Stimulated activated CD4-positive, alpha-beta T cell treated with anti-CD3 and anti-CD28 coated beads, Interleukin-15, amount 100 ng/mL, for 24 hours (primary cell): ENCODE measurements at places on chromosomes 5 and 9.
A peak's percentile ranks its signal among the peaks of the same experiment; 100 is the strongest.

DNA sequence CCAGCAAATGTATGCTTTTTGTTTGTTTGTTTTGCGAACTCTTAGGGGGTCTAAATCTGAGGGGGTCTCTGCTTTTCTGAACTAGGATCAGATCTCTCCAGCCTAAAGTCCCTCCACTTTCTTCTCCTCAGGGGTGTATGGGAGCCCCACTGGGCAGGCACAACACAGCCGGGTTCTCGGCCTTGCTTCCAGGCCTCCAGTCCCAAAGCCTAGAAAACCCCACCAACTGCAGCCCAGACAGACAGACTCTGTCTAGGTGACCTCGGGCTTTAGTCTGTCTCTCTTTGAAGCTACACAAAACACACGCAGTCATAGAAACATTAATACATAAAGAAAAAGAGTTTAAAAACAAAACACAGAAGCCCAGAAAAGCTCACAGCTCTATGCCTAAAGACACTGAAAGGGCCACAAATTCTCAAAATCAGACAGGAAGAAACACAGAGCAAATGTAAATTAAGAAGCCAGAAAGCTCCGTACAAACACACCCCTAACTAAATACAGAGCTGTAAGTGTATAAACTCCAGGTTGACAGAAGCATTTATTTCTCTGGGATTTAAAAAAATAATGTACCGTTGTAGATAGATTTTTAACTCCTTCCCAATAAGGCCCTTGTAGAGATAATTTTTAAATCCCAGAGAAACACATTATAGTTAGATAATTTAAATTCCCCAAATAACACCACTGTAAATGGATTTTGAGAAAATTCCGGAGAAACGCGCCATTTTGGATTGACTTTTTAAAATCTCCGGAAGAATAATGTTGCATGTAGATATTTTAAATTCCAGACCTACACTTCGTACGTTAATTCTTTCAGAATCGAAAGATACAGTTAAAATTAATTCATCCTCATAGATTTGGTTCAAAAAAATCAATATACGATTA, 2.0 kb downstream of the PITX1 start:
- no peak for DNase-seq

- DNase-seq, result no peak
Measured at GRCh38 chr9:6927838-6928237, 170.1 kb downstream of the KDM4C start.

DNA sequence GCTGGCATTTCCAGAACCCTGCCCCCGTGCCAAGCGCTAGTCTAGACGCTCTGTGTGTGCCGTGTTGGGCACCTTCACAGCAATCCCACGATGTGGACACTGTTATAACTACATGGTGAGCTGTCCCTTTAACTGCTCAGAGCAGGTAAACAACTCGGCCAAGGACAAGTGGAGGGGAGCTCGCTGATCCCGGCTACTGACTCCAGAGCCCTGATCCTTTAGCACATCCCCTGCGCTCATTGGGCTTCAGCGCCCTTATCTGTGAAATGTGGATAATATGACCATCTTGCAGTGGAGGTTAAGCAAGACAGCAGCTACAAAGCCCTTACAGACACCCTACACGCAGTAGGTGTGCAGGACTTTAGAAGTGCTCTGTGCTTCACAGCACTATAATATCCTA, 16.5 kb downstream of the ORM2 start:
- DNase-seq, result no peak

DNA sequence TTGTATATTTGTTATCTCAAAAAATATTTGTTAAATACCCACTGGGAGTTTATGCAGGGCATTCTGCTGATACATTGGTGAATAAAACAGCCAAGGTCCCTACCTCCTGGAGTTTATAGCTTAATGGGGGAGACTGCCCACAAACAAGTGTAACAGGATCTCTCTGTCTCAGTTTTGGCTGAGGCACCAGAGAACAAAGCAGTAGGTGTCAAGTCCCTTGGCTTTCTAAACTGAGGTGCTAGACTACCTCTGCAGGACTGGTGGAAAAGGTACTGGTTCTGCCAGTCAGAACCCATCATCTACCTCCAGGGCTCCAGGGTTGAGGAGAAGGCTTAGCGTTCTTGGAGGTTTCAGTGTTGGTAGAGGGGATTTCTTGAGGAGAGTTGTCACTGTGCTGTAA, 188.4 kb upstream of the ELL2 start:
- no peak for DNase-seq

DNA sequence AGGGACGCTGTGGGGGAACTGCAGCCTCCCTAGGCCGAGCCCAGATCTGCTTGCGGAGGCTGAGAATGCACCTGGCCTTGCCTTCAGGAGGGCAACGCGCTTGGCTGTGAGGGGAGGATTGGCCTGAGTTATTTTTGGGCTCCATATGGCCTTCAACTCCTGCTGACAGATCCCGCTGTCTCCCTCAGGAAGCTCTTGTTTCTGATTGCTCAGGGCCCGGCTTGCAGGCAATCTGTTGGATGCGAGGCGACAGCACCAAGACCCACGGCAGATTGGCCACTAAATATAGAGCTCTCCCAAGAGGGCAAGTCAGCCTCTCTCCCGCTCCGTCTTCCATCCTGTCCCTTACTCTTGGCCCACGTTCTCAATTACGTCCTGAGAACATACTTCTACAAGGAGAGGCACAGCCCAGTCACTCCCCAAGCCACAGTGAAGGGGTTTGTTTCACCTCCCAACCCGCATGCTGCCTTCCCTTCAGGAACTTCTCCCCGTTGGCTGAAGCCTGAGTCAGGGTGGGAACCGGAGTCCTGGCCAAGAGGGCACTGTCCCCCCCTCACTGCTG, 53.6 kb downstream of the RASGEF1C start:
- DNase-seq, result no peak

DNA sequence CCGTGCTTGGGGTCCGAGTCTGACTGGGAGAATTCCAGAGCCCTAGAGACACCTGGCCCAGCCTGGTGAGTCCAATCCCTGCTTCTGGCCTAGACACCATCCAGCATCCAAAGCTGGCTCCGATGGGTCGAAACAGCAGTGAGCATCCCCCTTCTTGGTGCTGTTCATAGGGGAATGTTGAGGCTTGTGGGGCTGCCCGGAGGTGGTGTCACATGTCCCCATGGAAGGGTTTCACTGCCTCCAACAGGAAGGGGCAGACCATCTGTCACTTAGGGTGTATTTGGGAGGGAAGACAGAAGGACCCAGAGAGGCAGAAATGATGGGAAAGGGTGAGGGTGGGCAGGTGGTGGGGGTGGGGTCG, 13.9 kb downstream of the C9orf50 start:
- DNase-seq, result no peak

DNA sequence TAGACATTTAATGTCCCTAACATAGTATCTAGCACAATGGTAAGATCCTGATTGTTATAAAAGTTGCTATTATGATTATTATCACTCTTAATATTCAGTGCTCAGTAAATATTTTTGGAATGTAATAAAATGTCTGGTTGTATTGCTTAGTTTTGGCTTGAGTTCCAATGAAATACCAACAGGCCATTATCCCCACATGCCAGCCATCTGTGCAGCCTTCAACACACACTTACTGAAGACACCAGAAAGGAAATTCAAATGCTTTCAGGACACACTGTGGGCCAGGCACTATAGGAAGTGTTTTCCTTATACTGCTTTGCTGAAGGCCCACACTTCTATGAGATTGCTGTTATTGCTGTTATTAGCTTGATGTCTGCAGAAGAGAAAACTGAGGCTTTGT, 157.5 kb downstream of the TRIM32 start:
- no peak for DNase-seq

DNA sequence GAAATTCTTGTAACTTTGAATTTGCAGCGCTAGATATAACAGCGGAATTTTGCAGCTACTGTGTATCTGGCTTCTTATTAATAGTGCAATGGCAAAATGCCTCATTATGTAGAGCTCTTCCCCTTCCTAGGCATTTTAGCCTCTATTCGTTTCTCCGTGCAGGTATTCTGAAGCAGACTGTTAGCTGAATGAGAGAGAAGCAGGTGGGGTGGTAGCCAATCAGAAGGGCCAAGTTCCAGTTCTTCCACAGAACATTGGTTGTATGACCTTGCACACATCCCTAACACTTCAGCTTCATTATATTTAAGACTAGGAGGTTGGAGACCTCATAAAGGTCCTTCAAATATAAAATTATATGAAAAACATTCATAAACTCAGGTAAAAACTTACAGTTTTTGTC, 1.2 kb upstream of the VPS13A start:
- no peak for DNase-seq

GRCh38 chr5:116404792-116405191, 169.8 kb downstream of the SEMA6A start:
- DNase-seq, result no peak

GRCh38 chr9:133998915-133999595, 6.9 kb upstream of the VAV2 start:
- no peak for DNase-seq

GRCh38 chr5:99355881-99356280, 427.1 kb upstream of the CHD1 start:
- no peak for DNase-seq

GRCh38 chr5:121171361-121171760, 680.3 kb upstream of the FTMT start:
- DNase-seq, result no peak

DNA sequence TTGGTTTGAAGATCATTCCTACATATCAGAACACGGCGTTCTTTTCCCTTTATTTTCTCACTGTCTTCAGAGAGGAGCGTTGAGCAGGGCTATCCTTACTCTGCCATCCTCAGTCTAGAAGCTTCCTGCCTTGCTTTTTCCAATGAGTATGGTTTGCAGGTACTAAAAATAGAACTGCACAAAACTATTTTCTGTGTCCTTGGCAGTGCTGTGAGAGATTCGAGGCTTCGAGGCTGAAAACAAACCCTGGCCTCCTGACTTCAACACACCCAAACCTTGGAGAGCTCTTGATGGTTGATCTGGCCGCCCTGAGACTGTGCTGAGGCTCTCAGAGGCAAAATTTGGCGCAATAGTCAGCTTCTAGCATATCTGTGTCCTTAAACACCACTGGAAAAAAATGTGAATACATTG, 78.9 kb downstream of the GOLPH3 start:
- DNase-seq, result no peak

DNA sequence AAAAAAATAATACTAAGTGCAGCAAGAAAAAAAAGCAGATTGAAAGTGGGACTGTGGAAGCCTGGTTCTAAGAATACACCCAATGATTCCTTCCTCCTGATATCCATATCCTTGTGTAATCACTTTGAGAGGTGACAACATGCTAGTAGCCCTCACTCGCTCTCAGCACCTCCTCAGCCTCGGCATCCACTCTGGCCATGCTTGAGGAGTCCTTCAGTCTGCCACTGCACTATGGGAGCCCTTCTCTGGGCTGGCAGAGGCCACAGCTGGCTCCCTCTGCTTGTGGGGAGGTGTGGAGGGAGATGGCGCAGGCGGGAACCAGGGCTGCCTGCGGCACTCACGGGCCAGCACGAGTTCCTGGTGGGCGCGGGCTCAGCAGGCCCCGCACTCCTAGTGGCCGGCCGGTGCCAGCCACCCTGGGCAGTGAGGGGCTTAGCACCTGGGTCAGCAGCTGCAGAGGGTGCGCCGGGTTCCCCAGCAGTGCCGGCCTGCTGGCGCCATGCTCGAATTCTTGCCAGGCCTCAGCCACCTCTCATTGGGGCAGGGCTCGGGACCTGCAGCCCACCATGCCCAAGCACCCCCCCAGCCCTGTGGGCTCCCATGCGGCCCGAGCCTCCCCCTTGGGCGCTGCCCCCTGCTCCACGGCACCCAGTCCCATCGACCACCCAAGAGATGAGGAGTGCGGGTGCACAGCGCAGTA, 24.5 kb upstream of the SELENOP start:
- DNase-seq, result no peak

- DNase-seq, result no peak
Measured at GRCh38 chr5:181005791-181006190, 17.1 kb downstream of the BTNL3 start.

- DNase-seq, result no peak
Measured at GRCh38 chr9:135198144-135198543, 110.7 kb downstream of the OLFM1 start.

DNA sequence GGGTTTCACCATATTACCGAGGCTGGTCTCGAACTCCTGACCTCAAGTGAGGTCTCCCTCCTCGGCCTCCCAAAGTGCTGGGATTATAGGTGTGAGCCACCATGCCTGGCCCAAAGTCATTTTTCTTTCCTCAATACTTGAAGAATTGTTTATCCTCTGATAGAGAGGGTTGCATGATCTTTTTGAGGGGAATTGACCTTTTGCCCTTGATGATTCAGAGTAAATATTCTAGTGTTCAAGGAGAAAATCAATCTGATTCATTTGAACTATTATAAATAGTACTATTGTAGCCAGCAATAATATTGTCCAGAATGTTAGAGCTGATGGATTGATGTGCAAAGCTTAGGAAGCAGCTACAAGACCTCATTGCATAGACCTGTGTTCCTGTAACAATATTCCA, 47.1 kb downstream of the UGCG start:
- DNase-seq, result no peak

DNA sequence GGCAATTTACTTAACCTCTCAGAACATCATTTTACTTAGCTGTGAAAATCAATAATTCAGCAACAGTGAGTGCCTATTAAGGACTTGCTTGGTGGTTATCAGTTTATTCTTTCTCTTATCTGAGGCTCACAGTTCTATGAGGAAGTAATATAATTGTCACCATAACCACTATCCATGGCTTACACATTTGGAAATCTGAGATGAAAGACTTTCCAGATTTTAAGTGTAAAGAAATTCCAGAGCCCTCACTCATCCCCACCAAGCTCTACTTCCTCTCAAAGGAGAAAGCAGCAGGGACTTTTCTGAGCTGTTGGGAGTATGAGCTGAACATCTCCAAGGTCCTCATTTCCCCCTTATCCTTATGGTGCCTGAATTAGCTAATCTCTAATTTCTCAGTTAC, 321.5 kb downstream of the FBXL7 start:
- no peak for DNase-seq

DNA sequence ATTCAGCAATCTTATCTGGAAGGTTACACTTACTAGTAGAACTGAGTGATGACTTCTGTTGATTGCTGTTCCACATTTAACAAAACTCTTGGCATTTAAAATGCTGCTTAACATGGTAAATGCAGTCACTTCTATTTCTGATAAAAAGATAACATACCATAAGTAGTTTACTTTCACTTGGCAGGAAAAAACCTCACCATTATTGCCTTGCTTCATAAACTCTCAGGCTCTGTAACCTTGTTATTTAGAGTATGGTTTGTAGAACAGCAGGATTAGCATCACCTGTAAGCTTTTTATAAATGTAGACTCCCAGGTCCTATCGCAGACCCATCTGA, 55.5 kb downstream of the AUH start:
- DNase-seq, result no peak

GRCh38 chr5:180067986-180068385, 3.6 kb downstream of the RNF130 start:
- no peak for DNase-seq

GRCh38 chr9:123929870-123930831, at the start of gene DENND1A:
Gene DENND1A (minus strand): TSS chr9:123930126. CDS start chr9:123929905, 221 bp downstream.
- DNase-seq, result peak; percentile 93

DNA sequence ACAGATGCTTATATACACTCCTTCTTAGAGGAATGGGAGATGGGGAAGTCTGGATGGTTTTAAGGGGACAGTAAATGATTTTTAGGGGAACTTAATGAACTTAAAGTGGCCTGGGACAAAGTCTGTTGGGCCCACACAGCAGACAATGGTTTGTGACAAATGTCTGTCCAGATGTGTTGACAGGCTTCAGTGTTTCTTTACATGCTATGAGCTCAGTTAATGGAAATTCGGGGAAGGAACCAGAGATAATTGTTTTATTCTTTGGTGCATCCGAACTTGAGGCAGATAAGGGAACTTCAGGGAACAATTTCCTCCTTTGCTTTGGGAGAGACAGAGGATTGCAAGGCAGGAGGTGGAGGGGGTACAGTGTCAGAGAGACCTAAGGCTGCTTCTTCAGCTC, 52.3 kb downstream of the NFIB start:
- no peak for DNase-seq
